ENCODE measurements at places on chromosomes 7 and 10. TPM values are rescaled to one million over a fixed set of nuclear protein-coding genes. Genes with fewer than 3 reads are reported as not detected.

Gene TMEM72
- total RNA-seq: not detected

Gene HIBADH
- 34.8 TPM for total RNA-seq

Gene OR2A5
- total RNA-seq: not detected

Gene EZH2
- total RNA-seq: 16.3 TPM
